A673 (cell line): ENCODE measurements at places on chromosomes 3 and 15.

DNA sequence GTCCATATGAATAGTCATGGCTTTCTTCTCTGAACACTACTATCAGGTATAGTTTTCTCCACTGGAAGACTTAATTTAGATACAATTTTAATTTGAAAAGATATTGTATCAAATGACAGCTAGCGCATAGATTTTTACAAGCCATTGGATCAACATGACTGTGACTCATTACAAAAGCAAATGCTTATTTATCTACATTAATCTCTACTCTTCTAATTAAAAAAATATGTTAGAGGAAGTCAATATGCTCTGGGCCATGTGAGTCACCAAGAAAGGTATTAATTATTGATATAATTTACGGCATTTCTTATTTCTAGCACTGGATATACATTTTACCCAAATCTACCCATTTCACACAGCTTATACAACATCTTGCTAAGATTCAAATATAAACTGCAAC lies 800.3 kb upstream of the GBE1 start:
- DNase-seq = no peak

GRCh38 chr3:160401291-160402095 lies 2.0 kb downstream of the SMC4 start:
- DNase-seq = peak; percentile 69

DNA sequence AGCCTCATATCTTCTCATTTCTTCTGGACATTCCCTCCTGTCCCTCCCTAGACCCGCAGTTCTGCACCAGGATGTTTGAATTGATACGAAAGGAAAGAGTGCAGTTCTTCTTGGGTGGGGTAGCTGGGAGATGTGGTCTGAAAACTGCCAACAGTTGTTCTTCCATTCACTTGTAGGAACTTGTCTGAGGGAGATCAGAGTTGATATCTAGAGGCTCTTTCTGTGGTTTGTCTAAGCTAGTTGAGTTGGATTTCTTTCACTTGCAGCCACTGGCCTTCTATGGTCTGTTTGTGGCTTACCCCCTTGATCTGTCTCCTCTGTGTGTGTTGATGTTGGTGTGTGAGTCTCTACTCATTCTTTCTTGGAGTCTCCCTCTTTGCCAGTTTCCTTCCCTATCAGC lies 42.5 kb upstream of the PIK3CB start:
- DNase-seq = no peak

DNA sequence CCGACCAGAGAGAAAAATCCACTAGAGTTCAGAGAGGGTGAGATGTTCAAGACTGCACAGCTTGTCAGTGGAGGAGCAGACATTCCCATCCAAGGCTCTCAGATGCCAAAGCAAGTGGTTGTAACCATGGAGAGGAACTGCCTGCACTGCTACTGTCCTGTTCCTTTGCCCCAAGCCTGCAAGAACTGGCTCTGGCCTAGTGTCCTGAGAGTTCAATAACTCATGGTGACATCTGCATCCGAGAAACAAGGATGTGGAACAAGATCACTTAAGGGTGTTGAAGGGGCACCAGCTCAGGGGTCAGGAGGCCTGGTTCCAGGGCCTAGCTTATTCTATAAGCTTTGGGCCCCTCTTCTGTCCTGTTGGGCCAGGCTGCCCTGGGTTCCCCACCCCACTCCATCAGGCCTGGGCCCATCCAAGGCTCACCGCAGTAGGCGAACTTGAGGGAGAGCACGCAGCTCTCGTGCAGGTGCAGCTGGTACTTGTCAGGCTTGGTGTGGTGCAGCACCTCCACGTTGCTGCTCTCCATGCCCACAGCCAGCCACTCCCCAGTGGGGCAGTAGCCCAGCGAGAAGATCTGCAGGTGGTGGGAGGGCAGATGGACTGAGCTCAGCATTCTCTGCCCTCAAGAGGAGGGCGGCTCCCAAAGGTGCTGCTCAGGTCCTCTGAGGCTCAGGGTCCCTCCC lies 45.6 kb downstream of the TLE3 start:
- no peak for DNase-seq

DNA sequence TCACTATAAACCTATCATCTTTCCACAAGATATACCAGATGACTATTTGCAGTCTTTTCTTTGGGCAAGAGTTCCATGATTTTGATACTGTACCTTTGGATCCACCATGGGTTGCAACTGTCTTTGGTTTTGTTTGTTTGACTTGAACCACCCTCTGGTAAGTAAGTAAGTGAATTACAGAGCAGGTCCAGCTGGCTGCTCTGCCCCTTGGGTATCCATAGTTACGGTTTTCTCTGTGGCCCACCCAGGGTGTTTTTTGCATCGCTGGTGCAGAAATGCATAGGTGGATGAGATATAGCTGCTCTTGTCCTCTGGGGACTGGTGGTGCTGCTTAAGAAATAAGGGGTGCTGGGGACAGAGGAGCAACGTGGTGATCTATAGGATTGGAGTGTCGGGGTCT lies 33.8 kb downstream of the CHDH start:
- no peak for DNase-seq

DNA sequence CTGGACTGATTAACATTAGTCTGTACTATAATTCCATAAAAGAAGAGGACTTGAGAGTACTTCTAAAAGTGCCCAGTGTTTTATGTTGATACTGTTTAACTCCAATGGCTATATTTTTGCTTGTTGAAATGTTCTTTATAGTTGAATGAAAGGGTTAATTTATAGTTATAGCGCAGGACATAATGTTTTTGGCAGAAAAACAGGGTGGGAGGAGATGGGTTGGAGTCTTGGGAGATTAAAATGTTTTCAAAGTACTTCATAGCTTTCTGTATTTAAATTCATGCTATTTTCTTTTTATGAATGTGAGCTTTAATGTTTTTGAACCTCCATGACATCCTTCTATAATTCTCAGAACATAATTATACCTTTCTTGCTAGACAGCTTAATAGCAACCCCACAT lies 108.2 kb downstream of the CNTN3 start:
- no peak for DNase-seq

- no peak for DNase-seq
These were observed 88.2 kb downstream of the AP4E1 start for GRCh38 chr15:50996641-50997040.

- DNase-seq = no peak
These were observed 250.8 kb downstream of the XXYLT1 start for GRCh38 chr3:195020185-195020584.

DNA sequence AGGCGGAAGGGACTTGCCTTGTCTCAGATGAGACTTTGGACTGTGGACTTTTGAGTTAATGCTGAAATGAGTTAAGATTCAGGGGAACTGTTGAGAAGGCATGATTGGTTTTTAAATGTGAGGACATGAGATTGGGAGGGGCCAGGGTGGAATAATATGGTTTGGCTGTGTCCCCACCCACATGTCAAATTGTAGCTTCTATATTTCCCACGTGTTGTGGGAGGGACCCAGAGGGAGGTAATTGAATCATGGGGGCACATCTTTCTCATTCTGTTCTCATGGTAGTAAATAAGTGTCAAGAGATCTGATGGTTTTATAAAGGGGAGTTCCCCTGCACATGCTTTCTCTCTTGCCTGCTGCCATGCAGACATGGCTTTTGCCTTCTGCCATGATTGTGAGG lies 89.2 kb downstream of the CGGBP1 start:
- no peak for DNase-seq

GRCh38 chr3:147391781-147392624 lies 14.3 kb downstream of the ZIC4 start:
- DNase-seq = peak; percentile 77

DNA sequence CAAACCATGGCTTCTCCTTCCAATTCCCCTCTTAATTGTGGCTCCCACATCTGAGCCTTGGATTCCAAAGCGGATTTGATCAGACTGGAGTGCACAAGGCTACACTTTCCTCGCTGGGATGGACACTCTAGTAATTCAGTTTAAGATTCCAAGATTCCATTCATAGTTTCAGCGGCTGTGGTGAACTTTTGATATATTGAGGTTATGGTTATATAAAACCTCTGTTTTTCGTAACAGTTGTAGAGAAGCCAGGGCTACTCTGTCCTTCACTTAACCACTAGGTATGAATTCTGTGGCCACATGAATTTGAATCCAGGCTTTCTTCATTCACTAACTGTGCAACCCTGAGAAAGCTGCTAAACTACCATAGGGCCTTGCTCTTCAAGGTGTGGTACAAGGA lies 67.9 kb upstream of the KY start:
- DNase-seq = no peak

DNA sequence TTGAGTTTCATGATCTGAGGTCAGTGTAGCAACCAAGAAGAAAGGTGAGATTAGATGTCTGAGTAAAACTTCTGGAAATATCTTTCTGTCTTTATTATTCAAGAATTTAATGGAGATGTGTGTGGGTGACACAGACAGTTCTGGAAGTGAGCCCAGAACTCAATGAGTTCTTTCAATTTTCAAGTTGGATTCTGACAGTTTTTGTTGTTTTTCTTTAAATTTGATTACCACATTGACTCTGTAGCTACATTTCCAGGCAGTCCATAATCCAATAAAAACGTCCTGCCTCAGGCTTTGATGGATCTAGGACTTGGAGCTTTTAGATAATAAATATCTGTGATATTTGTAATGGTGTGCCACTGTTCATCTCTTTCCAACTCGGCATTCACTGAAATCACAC lies 3.9 kb upstream of the PARP14 start:
- DNase-seq = no peak

GRCh38 chr3:188801393-188801792 lies 370.4 kb upstream of the TPRG1 start:
- DNase-seq = no peak
